Left ventricle myocardium inferior (tissue), 1 donor: ENCODE measurements at places on chromosomes 7 and 10. TPM values are rescaled to one million over a fixed set of nuclear protein-coding genes. Genes with fewer than 3 reads are reported as not detected.

The PPP1R3A gene
- total RNA-seq = 133 TPM

DNA sequence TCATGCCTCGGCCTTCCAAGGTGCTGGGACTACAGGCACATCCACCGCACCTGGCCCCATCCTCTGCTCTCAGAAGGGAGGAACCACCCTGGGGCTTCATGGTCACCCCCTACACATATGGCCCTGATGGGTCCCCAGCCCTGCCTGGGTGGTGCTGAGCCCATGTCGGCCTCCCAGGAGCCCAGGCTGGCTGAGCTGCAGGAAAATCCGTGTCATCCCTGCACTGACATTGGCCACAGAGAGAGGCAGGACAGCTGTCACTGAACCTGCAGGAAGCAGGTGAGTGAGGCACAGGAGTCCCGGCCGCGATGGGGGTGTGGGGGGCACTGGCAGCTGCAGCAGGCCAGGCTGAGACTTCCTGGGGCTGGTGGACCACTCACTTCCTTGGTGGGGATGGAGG is 8.0 kb downstream of the GRIFIN start:
- DNase-seq = no peak

- DNase-seq = no peak
Observed at GRCh38 chr7:106966121-106966520, 78.4 kb upstream of the PRKAR2B start.

DNA sequence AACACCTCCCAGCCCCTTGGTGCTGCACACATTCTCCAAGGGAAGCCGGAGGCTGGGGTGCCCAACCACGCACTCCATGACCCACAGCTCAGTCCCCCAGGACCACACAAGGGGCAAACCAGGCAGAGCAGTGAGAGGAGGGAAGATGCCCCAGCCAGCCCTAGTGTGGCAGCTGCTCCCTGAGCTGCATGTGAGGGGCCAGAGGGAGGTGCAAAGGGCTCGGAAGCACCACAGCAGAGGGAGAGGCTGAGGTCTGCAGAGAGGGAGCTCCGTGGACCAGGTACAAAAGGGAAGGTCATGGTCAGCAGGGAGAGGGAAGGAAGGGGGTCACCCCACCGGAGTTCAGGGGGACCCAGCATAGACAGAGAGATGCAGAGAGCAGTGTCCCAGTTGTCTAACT is 1.5 kb upstream of the CALML5 start:
- DNase-seq = no peak
